ENCODE measurements at places on chromosomes 11 and 22.

DNA sequence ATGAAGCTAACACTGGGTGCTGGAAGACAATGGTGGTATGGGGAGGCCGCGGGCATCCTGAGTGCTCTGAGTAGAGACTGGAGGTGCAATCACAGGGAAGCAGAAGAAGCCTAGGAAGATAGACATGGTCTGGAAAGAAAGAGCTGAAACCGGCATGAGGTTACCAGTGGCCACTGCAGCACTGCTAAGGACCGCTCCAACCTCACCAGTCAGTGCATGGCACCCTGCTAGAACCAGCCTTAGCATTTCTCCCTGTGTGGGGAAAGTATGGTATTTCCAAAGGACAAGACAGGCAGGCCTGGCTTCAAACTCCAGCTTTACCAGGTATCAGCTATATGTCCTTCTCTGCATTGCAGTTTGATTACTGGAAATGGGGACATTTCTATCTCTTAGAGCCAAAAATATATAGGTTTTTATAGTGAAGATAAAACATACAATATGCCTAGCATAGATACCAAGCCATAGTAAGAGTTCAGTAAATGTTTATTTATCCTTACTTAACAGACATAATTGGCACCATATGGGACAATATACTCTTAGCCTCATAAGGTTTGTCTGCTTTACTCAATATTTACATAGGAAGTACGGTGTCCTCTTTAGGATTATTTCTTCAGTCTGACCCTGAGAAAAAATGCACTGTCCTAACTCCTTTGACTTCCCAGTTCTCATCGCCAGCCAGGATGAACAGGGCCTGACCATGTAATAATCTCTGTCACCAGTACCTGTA is 231.1 kb downstream of the TENM4 start:
- no peak for DNase-seq

DNA sequence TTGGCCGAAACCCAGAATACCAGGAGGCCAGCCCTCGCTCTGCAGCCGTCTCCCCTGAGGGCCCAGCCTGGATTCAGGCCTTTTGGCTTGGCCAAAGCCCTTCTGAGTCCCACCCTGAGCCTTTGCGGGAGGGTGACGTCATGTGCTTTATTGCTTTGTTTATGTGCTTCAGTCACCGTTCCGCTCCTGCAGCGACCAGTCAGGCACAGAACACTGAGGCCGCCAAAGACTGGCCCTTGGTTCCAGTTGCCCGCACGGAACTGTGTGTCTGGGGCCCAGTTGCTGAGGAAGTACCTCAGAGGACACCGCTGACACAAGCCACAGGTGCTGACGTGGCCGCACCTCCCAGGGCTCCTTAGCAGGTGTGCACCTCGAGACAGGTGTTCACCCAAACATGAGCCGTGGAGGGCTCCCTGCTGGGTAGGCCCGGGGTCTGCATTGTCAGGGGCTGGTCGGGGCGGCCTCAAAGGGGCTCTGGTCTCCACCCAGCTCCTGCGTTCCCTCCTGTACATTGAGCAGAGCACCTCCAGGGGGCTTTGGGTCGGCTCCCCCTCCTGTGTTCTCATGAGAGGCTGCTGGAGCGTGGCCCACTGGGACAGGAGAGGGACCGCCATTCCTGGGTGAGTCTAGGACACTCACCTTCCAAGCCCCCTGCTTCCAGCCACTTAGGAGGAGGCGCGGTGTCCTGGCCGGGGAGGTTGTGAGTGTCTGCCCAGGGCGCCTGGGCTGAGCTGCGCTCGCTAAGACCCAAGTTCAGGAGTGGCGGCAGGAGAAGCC is 376.8 kb downstream of the TBC1D22A start:
- no peak for DNase-seq

DNA sequence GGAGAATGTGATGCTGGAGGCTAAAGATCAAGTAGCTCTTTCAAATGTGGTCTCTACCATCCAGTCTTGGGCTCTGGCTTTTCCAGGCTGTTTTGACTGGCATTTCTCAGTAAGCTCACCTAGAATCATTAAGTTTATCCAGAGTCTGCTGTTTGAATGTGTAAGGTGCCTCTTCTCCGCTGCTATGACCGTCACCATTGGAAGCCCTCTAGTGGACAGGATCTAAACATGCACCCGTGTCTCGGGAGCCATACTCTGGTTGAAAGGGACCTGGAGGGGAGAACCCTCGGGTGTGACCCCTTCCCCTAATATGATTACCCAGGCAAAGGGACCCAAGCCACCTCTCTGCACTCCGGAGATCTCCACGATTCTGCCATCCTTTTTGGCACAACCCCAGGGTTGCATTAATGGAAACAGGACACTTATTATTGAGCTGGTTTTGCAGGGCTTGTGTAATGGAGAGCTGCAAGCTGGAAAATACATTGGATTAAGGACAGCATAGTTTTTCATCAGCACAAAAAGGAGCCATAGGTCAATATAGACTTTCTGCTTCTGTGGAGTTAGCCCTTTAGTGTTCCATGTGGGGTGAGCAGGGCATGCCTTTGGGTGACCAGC is 191.0 kb upstream of the LARGE1 start:
- DNase-seq, result no peak

GRCh38 chr11:129373489-129373953 is 2.1 kb upstream of the BARX2 start:
- DNase-seq, result no peak

DNA sequence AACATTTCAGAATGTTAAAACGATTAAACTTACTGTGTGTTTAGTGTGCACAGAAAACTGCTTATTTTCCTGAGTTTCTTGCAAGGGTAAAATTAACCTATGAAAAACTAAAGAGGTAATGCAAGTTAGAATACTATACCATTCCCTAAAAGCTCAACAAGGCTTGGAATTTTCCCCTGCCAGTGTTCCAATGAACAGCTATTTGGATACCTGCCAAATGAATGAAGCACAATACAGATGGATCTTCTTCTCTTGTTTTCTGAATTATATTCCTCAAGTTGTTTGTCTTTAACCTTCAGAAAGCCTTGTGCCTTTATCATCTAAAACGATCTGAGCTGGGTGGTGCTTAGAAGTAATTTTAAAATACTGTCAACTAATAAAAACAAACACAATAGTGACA is 204.5 kb downstream of the LRRC4C start:
- no peak for DNase-seq

DNA sequence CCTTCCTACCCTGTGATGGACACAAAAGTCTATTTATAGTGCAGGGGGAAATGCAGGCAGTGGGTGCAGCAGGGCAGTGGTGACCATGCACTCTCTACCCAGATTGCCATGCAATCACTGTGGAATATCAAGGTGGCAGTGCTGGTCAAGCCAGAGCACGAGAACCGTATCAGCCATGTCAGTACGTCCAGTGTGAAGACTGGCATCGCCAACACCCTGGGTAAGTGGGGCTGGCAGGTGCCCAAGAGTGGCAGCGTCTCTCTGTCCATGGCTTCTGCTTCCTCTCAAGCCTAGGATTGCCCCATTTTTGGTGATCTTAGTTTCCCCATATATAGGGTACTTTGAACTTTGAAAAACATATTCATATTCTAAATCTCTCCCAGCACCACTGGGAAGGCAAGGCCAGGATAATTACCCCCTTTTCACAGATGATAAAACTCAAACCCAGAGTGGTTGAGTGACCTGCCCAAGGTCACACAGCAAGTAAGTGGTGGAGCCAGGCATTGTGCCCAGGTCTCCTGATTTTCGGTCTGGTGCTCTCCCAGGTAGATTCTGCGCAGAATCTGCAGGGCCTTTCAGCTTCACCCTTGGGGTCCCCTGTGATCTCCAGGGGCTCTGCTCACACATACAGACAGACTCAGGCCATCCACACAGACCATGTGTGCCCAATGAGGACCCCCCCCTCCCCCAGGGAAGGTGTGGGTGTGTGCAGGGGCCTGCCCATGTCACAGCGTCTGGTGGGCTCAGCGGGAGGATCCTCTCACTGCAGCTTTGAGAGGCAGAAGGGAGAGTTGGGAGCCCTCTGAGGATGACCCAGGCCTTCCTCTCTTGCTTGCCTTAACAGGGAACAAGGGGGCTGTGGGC is 7.1 kb downstream of the INPPL1 start:
- DNase-seq, result no peak

DNA sequence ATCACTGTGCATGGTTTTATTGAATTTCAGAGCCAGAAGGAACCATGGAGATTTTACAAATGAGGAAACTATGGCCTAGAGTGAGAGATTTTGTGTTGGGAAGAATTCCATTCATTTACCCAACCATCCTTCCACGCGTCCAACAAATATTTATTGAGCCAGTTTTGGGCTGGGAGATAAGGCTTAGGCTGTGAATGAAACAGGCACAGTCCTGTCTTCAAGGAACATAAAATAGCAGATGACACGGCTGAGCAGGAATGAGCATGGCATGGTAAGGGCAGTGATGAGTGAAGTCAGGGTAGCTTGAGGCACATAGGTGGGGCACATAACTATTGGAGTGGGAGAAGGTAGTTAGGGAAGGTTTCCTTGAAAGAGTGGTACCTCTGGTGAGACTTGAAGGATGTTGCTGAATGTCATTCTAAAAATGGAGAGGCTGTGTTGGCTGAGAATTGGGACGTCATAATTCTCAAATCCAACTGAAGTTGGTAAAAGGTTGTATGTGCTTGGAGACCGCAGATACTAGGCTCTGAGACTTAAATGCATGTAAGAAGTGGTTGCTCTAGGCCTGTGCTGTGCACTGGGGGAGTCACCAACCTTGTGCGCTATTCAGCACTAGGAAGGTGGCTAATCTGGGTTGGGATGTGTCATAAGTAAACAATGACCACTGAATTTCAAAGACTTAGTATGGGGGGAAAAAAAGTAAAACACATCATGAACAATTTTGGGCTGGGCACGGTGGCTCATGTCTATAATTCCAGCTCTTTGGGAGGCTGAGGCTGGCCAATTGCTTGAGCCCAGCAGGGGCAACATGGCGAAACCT is 51.9 kb downstream of the TEAD1 start:
- DNase-seq, result no peak

DNA sequence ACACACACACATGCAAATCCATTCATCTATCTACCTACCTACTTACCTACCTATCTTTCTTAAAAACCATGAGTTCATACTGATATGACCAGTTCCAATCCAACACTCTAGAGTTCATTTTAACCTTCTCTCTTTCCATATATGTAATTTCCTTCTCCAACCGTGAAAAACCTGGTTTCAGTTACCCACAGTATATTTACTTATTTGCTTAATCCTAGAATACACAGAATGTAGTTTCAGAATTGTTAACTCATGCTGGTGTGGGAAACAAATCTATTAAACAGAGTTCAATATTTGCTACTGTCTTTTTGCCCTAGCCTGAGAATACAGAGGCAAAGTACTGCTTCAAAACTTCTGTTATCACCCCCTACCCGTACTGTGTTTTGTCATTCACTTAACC is 101.3 kb downstream of the RRM1 start:
- no peak for DNase-seq

DNA sequence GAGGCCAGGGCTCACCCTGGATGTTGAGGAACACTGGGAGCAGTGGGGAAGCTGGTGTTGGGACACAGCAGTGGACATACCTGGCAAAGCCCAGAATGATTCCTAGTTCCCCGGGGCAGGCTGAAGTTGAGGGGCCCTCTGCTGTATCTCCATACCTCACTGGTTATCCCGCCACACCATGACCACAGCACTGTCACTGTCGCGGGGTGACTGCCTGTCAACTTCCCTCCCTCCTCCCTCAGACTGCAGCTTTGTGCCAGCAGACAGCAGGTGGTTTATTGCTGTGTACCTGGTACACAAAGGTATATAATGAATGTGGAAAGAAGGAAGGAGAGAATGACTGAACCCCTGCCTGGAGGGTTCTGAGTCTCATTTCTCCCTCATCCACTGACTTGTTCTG is 318.7 kb downstream of the TMEM135 start:
- no peak for DNase-seq

DNA sequence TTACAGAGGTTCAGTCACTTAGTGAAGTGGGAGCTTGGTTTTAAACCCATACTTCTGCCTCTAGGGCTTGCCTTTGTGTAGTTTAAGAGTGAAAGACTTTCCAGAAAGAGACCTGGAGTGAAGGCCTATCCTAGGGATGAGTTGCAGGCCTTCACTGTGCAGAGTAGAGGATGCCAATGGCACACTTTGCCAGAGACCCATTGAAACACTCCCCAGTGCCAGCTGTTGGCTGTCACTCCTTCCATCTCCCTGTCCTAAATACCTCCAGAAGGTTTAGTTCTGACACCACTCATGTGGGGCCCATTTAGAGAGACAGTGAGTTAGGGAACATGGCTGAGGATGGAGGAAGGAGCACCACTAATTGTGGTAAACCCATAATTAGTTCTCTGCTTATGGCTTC is 31.5 kb downstream of the NAV2 start:
- DNase-seq, result no peak

- no peak for DNase-seq
These were observed 105.4 kb downstream of the CASP12 start for GRCh38 chr11:104792861-104793260.

GRCh38 chr22:50134481-50134880 is 36.0 kb upstream of the PANX2 start:
- no peak for DNase-seq

DNA sequence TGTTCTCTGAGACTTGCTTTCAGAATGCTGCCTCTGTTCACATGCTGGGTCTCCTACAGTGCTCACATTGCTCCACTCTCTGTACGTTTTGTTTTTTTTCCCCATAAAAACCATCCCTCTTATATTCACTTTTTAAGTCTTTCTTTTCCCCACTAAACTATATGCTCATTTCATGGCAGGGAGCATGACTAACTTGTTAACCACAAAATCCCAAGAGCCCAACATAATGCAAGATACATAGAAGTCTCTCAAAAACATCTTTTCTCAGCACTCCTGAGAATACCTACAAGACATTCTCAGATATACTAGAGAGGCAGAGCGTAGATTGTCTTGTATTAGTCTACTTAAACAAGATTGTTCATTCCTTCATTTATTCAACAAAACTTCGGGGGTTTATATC is 73.3 kb downstream of the FAM76B start:
- no peak for DNase-seq

DNA sequence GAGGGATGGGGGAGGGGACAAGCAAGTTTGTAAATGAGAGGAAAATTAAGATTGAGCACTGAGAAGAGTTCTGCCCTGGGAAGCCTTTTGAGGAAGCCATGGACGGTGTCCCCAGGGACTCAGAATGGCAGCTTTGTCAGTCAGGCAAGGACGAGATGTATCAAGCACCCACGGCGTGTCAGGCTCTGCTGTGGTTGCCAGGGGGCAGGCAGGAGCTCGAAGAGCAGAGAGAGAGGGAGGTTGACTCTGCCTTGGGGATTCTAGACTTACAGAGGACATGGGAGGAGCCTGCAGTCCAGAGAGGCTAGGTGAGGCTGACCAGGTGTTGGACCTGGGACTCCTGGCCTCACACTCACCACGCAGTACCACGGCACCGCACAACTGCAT is 29.1 kb upstream of the SYT7 start:
- DNase-seq, result no peak

DNA sequence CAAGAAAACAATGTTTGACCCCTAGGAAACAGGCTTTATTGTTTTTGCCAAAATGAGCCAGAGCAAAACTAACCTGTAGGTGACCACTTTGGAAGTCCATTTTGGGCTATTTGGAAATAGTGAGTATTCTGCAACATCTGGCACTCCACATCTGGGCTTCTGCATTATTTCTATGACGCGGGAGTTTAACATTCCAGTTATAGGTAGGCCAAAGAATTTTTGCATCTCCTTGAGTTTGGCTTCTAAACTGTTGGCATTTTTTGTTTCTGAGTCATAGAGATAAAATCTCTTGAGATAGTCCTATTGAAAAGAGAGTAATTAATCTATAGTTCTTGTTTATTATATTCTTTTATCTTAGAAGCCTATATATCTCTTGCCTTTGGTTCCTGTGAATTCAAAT is 2.9 kb downstream of the MMP7 start:
- no peak for DNase-seq

- DNase-seq, result no peak
These were observed at the start of gene PRRG4 for GRCh38 chr11:32829680-32830412. Gene PRRG4 (plus strand): TSS chr11:32829927. CDS start chr11:32830530, 603 bp downstream.
